Central memory CD8-positive, alpha-beta T cell (primary cell): ENCODE measurements at places on chromosomes 4 and X.

DNA sequence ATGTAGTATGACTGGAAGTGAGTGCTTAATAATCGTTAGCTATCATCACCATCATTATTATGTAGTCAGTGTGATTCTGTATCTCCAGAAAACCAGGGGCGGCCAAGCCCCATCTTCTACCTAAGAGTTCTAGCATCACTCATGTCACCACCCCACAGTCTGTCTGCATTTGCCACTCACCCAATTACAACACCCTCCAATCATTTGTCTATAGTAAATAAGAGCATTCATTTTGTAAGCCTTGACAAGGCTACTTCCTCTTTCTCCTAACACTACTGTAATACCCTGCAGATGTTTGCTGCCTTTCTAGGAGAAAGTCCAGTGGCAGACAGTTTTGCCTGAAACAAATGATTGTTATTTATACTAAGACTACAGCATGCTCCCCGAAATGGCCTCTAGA is 15.8 kb upstream of the IL21 start:
- no peak for DNase-seq

- no peak for DNase-seq
Observed at GRCh38 chr4:105710678-105711077, 2.1 kb downstream of the GSTCD start.

- no peak for DNase-seq
Observed at GRCh38 chrX:47216393-47216925, 2.0 kb upstream of the CDK16 start.

DNA sequence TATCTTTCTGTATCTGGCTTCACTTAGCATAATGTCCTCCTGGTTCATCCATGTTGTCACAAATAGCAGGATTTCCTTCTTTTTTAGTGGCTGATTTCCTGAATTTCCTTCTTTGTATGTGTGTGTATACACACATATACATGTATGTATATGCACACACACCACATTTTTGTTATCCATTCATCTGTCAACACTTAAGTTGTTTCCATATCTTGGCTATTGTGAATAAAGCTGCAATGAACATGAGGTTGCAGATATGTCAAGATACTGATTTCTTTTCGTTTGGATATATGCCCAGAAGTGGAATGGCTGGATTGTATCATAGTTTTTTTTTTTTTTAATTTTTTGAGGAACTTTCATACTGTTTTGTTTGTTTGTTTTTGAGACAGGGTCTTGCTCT is 76.2 kb downstream of the WNK3 start:
- no peak for DNase-seq

GRCh38 chr4:151443752-151444151 is 34.8 kb downstream of the FHIP1A start:
- no peak for DNase-seq

- no peak for DNase-seq
Observed at GRCh38 chr4:150436598-150437370, 145.2 kb upstream of the MAB21L2 start.

- no peak for DNase-seq
Observed at GRCh38 chrX:38045538-38046096, 39.3 kb downstream of the SYTL5 start.

DNA sequence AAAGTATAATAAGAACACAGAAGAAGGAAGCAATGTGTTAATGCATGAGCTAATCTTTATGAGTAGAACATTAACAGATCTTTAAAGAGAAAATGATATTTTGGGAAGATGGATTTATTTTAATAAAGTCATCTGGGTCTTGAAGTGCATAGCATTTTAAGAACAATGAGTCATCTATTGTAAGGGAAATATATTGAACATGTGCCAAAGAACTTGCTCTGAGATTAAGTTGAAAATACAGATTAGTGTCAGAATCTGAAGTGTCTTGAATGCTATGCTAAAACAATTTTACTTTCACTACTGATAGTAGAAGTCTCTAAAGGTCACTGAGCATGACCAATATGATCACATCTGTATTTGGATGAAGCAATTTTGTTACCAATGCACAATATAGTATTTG is 776.7 kb upstream of the GRID2 start:
- no peak for DNase-seq

- DNase-seq, result no peak
Observed at GRCh38 chr4:17523662-17524061, 8.7 kb downstream of the CLRN2 start.

DNA sequence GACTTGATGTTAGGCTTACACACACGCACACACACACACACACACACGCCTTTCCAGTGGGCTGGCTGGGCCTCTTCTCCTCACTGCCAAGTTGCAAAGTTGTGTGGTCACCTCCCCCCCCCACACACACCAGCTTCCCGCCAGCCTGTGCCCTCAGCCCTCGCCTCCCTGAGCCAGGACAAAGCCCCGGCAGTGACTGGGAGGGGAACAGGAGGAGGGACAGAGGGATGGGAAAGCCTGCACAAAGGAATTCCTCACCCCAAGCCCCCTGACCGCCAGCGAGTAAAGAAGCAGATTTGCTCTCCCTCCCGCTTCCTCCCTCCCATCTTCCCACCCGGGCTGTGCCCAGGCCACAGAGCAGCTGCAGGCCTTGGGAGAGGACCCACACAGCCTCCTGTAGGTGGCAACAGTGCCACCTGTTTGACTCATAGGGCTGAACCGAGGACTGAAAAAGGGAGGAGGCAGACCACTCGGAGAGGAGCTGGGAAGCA is at the start of gene GDPD2:
Gene GDPD2 (plus strand): TSS at position 464 of the 491 bp plus-strand sequence. CDS start 1,671 bp downstream, outside the sequence.
- DNase-seq, result no peak

DNA sequence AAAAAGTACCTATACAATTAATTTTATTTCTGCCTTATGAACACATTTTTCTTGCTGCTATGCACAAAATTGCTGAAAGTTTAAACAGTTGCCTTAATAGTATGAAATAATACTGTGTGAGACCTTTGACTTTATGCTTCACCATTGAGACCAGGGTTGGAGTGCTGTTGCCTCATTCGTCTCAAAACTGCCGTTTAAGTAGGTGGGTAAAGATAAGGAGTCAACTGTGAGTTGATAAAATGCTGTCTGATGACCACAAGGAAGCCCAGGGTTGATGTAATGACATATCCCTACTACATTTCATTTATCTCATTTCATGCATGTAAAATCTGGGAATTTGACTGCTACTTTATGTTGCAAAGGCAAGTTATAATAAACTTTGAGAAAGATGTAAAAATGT is 23.4 kb downstream of the STK26 start:
- no peak for DNase-seq

- DNase-seq, result no peak
Observed at GRCh38 chr4:149765630-149766029, 50.0 kb downstream of the IQCM start.

GRCh38 chr4:7395645-7396044 is 39.1 kb downstream of the PSAPL1 start:
- no peak for DNase-seq

GRCh38 chrX:140180585-140180984 is 215.3 kb upstream of the CXorf66 start:
- no peak for DNase-seq

GRCh38 chr4:116180157-116180601 is 905.2 kb downstream of the TRAM1L1 start:
- no peak for DNase-seq

DNA sequence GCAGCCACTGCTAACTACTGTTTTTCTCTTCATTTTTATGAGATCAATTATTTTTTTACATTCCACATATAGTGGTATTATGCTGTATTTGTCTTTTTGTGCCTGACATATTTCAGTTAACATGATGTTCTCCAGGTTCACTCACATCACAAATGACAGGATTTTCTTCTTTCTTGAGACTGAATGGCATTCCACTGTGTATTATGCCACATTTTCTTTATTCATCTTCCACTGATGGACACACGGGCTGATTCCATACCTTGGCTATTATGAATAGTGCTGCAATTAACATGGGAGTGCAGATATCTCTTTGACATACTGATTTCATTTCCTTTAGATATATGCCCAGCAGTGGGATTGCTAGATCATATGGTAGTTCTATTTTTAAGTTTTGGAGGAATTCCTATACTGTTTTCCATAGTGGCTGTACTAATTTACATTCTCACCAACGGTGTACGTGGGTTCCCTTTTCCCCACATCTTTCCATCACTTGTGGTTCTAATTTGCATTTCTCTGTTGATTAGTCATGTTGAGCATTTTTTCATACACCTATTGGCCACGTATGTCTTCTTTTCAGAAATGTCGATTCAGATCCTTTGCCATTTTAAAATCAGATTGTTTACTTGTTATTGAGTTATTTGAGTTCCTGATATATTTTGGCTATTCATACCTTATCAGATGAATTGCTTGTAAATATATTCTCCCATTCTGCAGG is 14.9 kb upstream of the ZCCHC4 start:
- DNase-seq, result no peak

DNA sequence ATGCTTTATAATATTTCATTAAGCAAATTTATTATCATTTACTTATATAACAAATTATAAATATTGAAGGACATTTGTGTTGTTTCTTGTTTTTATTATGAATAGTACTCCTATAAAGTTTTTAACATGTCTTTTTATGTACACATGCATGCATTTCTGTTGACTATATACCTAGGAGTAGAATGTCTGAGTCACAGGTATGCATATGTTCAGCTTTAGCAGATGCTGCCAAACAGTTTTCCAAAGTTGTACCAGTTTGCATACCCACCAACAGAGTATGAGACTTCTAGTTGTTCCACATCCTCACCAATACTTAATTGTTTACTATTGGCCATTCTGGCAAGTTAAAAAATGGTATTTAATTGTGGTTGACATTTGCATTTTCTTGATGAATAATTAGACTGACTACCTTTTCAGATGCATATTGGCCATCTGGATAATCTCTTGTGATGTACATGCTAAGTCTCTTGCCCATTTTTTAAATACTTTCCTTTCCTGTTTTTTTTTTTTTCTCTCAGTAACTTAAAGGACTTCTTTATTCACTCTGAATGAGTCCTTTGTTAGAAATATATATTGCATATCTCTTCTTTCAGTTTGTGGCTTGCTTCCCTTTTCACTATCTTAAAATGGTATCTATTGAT is 132.2 kb upstream of the TRIM2 start:
- DNase-seq, result no peak

- no peak for DNase-seq
Observed at GRCh38 chr4:96103086-96103485, 263.2 kb downstream of the PDHA2 start.

DNA sequence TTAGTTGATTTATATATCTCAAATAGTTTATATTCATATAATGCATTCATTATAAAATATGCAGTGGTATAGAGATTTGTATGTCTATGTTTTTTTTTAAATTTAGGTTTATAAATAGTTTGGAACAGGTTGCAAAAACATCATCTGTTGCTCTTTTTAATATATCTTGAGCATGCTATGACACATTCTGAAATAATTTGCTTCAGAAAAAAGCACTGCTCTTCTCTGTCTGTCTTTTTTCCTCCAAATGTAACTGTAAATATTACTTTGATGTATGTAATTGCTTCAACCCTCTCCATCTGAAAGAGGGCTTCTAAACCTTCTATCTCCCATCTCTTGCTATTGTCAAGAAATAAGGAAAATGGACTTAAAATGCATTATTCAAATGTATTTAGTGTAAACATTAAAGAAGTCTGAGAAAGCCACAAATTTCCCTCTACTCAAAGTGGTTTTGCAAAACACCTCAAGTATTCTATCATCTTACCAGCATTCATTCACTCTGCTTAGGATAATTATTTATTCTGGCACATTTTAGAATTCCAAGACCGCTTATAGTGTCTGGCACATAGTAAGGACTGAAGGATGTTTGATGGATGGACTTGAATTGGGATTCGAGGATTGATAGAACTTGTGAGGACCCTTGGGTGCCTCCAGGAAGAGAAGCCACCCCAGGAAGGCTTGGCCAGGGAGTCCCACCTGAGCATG is 87.8 kb downstream of the CLNK start:
- no peak for DNase-seq

- no peak for DNase-seq
Observed at GRCh38 chr4:139858436-139859205, 193.0 kb downstream of the MGST2 start.

DNA sequence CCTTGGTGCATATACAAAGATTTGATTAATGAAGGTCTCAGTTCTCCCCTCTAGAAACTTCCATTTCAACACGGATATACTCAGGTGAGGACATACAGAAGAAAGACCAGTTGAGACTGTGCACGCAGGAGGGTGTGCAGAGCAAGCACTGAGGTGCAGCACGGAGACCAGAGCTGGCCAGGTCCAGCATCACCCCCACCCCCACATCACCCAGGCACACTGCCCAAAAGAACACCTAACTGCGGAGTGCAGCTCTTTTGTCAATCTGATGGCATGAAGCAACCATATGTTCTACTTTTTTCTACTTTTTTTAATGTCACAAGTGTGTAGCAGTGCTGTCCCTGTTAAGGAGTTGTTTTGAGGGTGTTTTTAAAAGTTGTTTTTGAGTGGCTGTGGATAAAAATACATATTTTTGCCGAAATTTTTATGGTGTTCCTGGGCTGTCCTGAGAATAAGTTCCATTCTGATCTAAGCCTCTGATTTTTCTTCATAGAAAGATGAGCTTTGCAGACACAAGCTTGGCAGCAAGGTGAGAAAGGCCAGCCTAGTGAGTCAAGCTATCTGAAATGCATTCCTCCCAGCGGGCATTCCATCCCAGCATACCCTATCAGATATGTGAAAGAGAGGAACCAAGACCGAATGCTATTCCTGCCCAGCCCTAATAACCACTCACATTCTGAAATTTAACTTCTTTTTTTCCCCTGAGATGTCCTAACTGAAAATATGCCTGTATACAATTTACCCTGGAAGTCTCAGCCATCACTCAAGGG is 173.7 kb downstream of the PTTG2 start:
- DNase-seq, result no peak

GRCh38 chr4:171524903-171525302 is 288.3 kb upstream of the GALNTL6 start:
- no peak for DNase-seq

- no peak for DNase-seq
Observed at GRCh38 chrX:40266490-40267333, 169.0 kb upstream of the BCOR start.

DNA sequence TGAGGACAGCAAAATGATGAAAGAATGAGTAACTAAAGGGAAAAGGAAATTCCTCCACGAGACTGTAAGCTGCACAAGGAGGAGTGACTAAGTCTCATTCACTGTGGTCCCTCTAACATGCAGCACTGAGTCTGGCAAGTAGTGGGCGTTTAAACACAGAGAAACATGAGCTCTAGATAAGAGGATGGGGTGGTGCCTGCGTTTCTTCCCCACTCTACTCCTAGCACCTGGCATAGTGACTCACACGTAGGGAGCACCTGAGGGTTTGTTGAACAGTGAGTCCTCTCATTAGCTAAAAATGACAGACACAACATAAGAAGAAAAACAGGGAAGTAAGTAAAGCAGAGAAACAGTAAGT is 105.8 kb upstream of the CBR4 start:
- no peak for DNase-seq

DNA sequence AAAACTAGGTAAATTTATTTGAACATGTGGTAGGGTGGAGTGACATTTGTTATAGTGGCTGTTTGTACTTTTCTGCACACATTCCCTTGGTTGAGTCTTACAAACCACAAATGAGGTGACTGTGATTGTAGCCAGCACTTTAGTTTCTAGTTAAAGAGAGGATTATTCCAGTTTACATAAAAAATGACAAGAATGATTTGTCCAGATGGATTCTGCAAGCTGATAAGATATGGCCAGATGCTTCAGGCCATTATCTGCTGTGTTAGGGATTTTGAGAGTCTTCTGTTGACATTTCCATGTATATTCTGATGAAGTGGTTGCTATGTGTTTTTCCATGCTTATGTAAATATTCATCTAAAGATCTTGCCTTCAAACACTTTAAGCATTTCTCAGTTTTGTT is 31.0 kb upstream of the PDE5A start:
- no peak for DNase-seq

- DNase-seq, result no peak
Observed at GRCh38 chr4:676871-677235, 2.5 kb downstream of the MYL5 start.

GRCh38 chr4:140252742-140253555 is 99.0 kb upstream of the MAML3 start:
- DNase-seq, result peak; percentile 27
